ENCODE measurements at places on chromosomes 1 and 21. TPM values are rescaled to one million over a fixed set of nuclear protein-coding genes. Genes with fewer than 3 reads are reported as not detected.

GRCh38 chr1:160761886-160762285, 22.8 kb downstream of the SLAMF7 start:
- H3K4me3 ChIP-seq = no peak overlapping the region
- H3K4me1 ChIP-seq = peaks cover 23% of the 10 kb centered on the region
- H3K27me3 ChIP-seq = no peaks in the 10 kb centered on the region
- no peak overlapping the region for H3K27ac ChIP-seq

- DNase-seq = no peak
- H3K36me3 ChIP-seq = no peaks in the 10 kb centered on the region
- H3K4me1 ChIP-seq = peaks cover 30% of the 10 kb centered on the region
- peak overlapping the region; percentile 90 for H3K27ac ChIP-seq
- peak overlapping the region; percentile 30 for H3K4me3 ChIP-seq
These were observed 75.3 kb upstream of the KIAA0040 start for GRCh38 chr1:175267716-175268416.

DNA sequence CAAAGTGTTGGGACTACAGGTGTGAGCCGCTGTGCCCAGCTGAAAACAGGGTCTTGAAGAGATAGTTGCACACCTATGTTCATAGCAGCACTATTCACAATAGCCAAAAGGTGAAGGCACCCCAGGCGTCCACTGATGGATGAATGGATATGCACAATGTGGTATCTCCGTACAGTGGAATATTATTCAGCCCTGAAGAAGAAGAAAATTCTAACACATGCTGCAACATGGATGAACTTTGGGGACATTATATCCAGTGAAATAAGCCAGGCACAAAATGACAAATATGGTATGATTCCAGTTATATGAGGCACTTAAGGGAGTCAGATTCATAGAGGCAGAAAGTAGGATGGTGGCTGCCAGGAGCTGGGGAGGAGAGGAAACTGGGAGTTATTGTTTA, 137.6 kb upstream of the WNT4 start:
- no peak overlapping the region for H3K4me3 ChIP-seq
- no peaks in the 10 kb centered on the region for H3K36me3 ChIP-seq
- no peak for DNase-seq
- peaks cover 4% of the 10 kb centered on the region for H3K4me1 ChIP-seq

DNA sequence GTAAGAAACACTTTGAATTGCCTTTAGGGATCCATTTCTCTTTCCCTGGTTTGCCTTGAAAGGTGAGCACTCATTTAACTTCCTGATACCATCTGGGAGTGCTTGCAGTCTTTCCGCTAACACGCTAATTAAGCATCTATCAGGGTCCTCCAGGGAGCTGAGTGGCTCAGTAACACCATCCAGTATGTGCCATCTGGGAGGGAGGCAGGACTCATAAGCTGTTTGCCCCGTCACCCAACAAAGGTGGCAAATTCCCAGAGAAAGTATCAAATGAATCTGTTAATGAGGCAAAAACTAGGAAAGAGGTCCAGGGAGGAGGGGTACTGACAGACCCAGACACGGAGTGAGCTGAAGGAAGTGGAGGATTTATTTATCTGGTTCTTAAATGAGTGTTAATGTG, 430.9 kb downstream of the HLX start:
- DNase-seq = no peak
- no peaks in the 10 kb centered on the region for H3K36me3 ChIP-seq
- H3K27ac ChIP-seq = no peak overlapping the region

GRCh38 chr1:66809736-66810326, 8.8 kb upstream of the INSL5 start:
- H3K4me3 ChIP-seq = no peak overlapping the region
- no peaks in the 10 kb centered on the region for H3K4me1 ChIP-seq
- no peaks in the 10 kb centered on the region for H3K27me3 ChIP-seq
- no peak overlapping the region for H3K27ac ChIP-seq
- H3K36me3 ChIP-seq = no peaks in the 10 kb centered on the region

Gene VHLL
- 0.22 TPM for polyA plus RNA-seq

Gene IL22RA1
- 1.7 TPM for polyA plus RNA-seq

Gene PHTF1
- 4.4 TPM for polyA plus RNA-seq

Gene HOOK1
- 11.8 TPM for polyA plus RNA-seq

DNA sequence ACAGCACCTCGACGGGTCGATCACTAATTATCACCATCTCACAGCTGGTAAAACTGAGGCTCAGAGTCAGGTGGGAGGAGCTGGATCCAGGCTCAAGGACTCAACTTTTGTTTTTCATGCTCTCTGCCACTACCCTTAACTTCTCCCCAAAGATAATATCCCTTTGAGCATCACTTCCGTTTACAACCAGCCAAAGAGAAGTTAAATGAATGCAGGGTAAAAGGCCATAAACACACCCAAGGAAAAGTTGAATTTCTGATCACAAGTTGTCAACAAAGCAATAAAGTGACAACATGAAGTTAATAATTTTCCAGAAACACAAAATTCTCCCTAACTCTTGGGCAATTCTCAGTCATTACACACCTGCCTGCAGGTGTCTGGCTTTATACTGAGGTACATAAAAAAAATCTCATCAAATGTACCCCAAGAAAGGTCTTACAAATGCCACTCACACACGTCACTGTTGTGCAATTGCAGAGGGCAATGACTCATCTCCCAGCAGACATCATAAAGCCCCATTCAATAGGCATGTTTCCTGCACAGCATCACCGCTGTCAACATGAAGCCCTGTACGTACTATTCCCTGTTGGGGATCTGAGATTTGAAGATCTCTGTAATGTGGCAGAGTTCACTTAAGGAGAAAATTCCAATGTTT, 3.4 kb downstream of the OR2T11 start:
- no peak overlapping the region for H3K27ac ChIP-seq
- H3K36me3 ChIP-seq = no peaks in the 10 kb centered on the region
- H3K4me1 ChIP-seq = no peaks in the 10 kb centered on the region
- no peak for DNase-seq
- no peak overlapping the region for H3K4me3 ChIP-seq

Gene GJC2
- polyA plus RNA-seq = 0.63 TPM

DNA sequence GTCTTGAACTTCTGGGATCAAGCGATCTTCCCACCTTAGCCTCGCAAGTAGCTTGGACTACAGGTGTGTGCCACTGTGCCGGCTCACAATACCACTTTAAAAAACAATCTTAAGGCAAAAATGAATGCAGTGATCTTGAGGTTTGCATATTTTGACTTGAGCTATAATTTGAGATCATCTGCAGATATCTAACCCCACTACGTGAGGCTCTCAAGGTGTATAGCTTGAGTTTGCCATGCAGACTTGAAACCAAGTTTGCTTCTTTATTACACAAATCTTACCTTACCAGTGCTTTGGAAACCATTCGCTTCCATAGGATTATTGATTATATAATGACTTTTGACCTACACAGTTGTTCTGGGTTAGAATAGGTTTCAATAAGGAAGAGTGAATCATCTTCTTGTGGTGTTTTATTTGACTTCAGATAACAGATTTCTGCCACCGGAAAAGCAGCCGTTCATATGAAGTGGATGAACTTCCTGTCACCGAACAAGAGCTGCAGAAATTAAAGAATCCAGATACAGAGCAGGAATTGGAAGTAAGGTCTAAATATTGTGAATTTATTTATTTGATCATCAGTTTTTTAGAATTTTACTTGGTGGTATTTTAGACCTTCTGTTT, 155.1 kb downstream of the VPS13D start:
- DNase-seq = no peak
- H3K27me3 ChIP-seq = no peaks in the 10 kb centered on the region
- H3K36me3 ChIP-seq = peaks cover 14% of the 10 kb centered on the region
- H3K4me1 ChIP-seq = peaks cover 37% of the 10 kb centered on the region
- H3K27ac ChIP-seq = no peak overlapping the region
